Right atrium auricular region (tissue), 2 donors: ENCODE measurements at places on chromosomes 5 and 9. TPM values are rescaled to one million over a fixed set of nuclear protein-coding genes. Genes with fewer than 3 reads are reported as not detected.

GRCh38 chr9:103799959-103800358 is 294.1 kb upstream of the SMC2 start:
- DNase-seq = no peak
- no peaks in the 10 kb centered on the region for H3K27me3 ChIP-seq
- H3K36me3 ChIP-seq = no peaks in the 10 kb centered on the region
- H3K27ac ChIP-seq = no peak overlapping the region
- no peaks in the 10 kb centered on the region for H3K4me1 ChIP-seq

Gene DEPDC1B
- total RNA-seq = 0.16 TPM

Gene GNA14
- 2.2 TPM for total RNA-seq

Gene CDX1
- total RNA-seq = not detected

DNA sequence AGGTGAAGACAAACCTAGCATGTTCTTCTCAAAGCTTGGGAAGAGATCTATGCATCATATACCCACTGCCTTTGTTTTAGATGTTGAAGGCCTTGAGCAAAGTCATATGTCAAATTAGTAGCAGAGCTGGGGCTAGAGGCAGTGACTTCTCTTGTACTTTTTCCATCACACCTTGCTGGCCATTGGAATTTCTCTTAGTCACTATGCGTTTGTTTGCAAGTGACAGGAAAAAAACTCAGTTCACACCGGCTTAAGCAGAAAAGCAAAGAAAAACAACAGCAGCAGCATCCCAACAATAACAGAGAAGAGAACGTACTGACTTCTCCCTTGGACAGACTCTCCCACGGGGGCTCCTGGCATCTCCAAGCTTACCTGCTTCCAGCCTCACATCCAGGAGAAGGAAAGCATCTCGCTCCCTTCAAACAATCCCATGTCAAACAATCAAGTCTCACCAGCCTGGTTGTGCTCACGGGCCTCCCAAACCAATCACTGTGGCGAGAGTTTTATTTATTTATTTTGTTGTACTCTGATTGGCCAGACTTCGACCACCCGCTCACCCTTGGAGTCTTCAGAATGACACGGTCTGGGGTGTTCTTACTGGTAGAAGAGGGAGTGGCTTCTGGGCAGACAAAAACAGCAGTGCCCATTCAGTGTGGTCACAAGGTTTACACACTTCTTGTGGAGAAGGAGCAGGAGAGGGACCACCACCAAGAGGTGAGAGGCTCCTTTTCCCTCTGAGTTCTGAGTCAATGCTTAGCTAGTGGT is 83.8 kb upstream of the STC2 start:
- H3K27me3 ChIP-seq = no peaks in the 10 kb centered on the region
- H3K36me3 ChIP-seq = no peaks in the 10 kb centered on the region
- H3K27ac ChIP-seq = no peak overlapping the region

Gene LCN2
- not detected for total RNA-seq

- H3K27ac ChIP-seq = no peak overlapping the region
- no peaks in the 10 kb centered on the region for H3K36me3 ChIP-seq
- no peaks in the 10 kb centered on the region for H3K4me1 ChIP-seq
- no peak for DNase-seq
Measured at GRCh38 chr9:32899181-32899580, 102.2 kb downstream of the APTX start.

DNA sequence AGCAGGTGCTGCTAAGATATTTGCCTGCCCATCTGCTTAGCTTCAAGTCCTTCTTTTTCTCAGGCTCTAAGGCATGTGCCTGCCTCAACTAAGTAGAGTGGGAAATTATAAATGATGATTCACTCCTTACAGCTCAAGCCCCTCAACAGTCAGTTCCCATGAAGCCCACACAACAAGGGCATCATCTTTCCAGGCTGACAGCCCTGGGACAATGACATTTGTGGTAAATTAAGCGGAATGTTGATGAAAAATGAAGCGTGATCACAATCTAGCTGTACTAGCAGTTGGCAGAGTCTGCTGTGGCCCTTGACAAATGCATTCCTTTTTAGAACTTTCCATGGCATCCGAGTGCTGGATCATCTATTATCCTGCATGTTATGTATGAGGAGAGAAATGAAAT is 548.6 kb downstream of the KIF4B start:
- no peak overlapping the region for H3K4me3 ChIP-seq
- H3K27me3 ChIP-seq = no peaks in the 10 kb centered on the region
- H3K4me1 ChIP-seq = no peaks in the 10 kb centered on the region
- DNase-seq = no peak
- no peak overlapping the region for H3K27ac ChIP-seq

Gene CCNO
- total RNA-seq = not detected

Gene C9orf50
- not detected for total RNA-seq

DNA sequence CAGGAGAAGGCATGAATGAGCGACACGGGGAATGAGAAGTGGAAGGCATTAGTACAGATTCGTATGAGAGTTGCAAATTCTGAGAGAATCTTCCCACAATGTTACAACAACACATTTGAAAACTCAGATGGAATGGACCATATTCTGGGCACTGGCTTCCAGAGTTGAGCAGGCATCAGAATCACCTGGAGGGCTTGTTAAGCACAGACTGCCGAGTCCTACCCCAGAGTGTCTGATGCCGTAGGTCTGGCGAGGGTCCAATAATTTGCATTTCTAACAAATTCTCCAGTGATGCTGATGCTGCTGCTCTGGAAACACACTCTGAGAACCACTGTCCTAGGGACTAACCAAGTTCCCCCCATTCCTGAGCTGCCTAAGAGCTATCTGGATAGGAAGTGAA is 2.9 kb upstream of the TLX3 start:
- DNase-seq = no peak
- no peaks in the 10 kb centered on the region for H3K36me3 ChIP-seq
- no peak overlapping the region for H3K27ac ChIP-seq
- H3K27me3 ChIP-seq = peaks cover 42% of the 10 kb centered on the region
- peaks cover 31% of the 10 kb centered on the region for H3K4me1 ChIP-seq

Gene OR1Q1
- not detected for total RNA-seq

Gene PCDHGB2
- total RNA-seq = 5.2 TPM

- no peak overlapping the region for H3K4me3 ChIP-seq
- no peaks in the 10 kb centered on the region for H3K36me3 ChIP-seq
- no peaks in the 10 kb centered on the region for H3K4me1 ChIP-seq
- H3K27ac ChIP-seq = no peak overlapping the region
Measured at GRCh38 chr5:115657125-115657880, 31.5 kb upstream of the TMED7 start.

Gene SLC36A3
- not detected for total RNA-seq

GRCh38 chr9:4530375-4530774 is 40.1 kb downstream of the SLC1A1 start:
- no peaks in the 10 kb centered on the region for H3K27me3 ChIP-seq
- H3K4me1 ChIP-seq = no peaks in the 10 kb centered on the region
- DNase-seq = no peak
- no peak overlapping the region for H3K4me3 ChIP-seq

Gene IFNB1
- not detected for total RNA-seq

DNA sequence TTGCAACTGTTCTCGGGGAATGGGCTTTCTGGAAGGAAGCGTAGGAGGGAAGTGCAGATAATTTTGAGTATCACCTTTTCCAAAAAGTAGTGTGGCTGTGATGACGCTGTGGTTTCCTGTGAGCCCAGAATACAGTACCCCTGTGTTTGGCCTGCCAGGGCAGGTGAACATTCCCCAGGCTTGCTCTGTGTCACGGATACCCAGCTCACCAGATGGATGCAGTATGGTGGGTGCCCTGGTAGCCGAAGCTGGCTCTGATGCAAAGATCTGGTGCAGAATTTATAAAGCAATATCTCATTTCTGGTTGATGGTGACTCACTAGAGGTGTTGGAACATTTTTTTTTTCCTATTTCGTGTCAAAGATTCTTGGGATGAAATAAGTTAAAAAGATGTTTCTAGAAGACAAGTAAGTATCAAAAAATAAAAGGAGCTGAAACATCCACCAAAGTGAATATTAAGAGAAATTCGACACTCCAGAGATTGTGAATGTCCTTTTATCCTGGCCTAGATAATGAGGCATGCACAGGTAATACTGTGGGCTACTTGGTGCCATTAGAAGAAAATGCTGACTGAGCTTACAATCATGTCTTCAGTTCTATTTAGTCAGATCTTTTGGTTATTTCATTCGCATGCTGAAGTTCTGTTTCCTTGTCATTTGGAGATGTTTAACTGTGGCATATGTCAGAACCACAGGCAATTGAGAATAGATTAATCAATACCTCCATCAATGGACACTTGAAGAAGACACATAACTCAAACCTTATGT is 200.1 kb downstream of the GADD45G start:
- DNase-seq = no peak
- H3K36me3 ChIP-seq = no peaks in the 10 kb centered on the region
- peaks cover 35% of the 10 kb centered on the region for H3K4me1 ChIP-seq

DNA sequence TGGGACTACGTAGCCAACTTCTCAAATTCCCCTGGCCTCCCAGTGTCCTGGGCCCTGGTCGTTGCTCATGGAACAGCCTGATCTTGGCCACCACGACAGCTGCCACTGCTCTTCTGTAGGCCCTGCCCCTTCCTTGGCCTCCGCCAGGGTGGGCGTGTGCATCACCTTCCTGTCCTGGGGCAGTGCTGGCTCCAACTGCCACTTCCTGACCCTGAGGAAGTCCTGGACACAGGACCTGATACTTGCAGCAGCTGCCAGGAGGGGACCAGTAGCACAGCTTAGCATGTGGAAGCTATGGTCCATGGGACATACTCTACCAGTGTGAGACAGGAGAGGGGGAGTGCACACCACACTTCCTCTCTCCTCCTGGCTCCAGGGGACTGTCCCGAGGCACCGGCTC is 145.2 kb downstream of the TENT4A start:
- no peak for DNase-seq
- H3K4me1 ChIP-seq = no peaks in the 10 kb centered on the region
- no peak overlapping the region for H3K4me3 ChIP-seq
- no peaks in the 10 kb centered on the region for H3K36me3 ChIP-seq
- no peak overlapping the region for H3K27ac ChIP-seq

GRCh38 chr5:79850941-79851340 is 140.1 kb downstream of the MTX3 start:
- no peaks in the 10 kb centered on the region for H3K27me3 ChIP-seq
- no peak overlapping the region for H3K27ac ChIP-seq
- DNase-seq = no peak
- H3K4me3 ChIP-seq = no peak overlapping the region

GRCh38 chr5:95711501-95712346 is 19.4 kb upstream of the RHOBTB3 start:
- peak overlapping the region; percentile 35 for H3K27ac ChIP-seq
- DNase-seq = no peak
- H3K4me3 ChIP-seq = no peak overlapping the region
- H3K27me3 ChIP-seq = no peaks in the 10 kb centered on the region
- no peaks in the 10 kb centered on the region for H3K4me1 ChIP-seq

Gene MYOT
- total RNA-seq = 55.4 TPM

DNA sequence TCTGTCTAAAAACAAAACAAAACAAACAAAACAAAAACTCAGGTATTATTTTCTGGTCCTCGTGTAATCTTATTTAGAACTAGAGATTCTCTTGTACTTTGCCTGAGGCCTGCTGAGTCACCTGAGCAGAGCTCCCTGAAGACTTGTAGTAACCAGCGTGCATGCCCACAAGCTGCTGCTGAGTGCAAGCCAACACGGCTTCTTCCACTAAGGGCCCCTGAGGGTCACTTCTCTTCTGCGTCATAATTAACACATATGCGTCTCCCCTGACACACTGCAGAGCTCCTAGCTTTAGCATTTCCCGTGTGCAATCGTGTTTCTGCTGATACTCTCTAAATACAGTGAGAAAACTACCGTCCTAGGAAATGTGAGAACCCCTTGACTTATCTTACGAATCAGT is 10.9 kb upstream of the NDFIP1 start:
- H3K4me1 ChIP-seq = no peaks in the 10 kb centered on the region
- H3K36me3 ChIP-seq = no peaks in the 10 kb centered on the region
- H3K27ac ChIP-seq = no peak overlapping the region
- H3K4me3 ChIP-seq = no peak overlapping the region
- DNase-seq = no peak
- H3K27me3 ChIP-seq = no peaks in the 10 kb centered on the region

- H3K27ac ChIP-seq = no peak overlapping the region
- H3K36me3 ChIP-seq = no peaks in the 10 kb centered on the region
- no peak overlapping the region for H3K4me3 ChIP-seq
- no peaks in the 10 kb centered on the region for H3K4me1 ChIP-seq
- no peak for DNase-seq
- H3K27me3 ChIP-seq = no peaks in the 10 kb centered on the region
Measured at GRCh38 chr9:78566948-78567675, 270.2 kb downstream of the PSAT1 start.

DNA sequence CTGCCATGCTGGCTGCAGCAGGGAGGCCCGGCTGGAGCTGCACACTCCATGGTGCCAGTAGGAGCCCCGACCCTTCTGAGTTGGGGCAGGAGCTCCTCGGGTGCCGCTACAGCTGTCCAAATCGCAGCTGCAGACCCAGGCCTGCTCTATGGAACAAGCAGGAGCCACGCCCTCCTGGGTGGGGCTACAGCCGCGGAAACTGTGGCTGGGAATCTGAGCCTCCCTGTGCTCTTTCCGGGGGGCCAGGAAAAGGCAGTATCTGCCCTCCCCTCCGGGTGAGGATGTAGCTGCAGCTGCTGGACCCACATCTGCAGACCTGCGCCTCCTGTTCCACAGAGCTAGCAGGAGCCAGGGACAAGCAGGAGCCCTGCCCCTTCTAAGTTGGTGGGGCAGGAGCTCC is 278.9 kb upstream of the ACTBL2 start:
- DNase-seq = no peak
- H3K36me3 ChIP-seq = no peaks in the 10 kb centered on the region
- H3K27me3 ChIP-seq = no peaks in the 10 kb centered on the region
- no peaks in the 10 kb centered on the region for H3K4me1 ChIP-seq

- no peak for DNase-seq
- no peaks in the 10 kb centered on the region for H3K27me3 ChIP-seq
- no peaks in the 10 kb centered on the region for H3K36me3 ChIP-seq
Measured at GRCh38 chr9:133304477-133305377, 29.7 kb upstream of the ABO start.

Gene SLC45A2
- total RNA-seq = 0.82 TPM

DNA sequence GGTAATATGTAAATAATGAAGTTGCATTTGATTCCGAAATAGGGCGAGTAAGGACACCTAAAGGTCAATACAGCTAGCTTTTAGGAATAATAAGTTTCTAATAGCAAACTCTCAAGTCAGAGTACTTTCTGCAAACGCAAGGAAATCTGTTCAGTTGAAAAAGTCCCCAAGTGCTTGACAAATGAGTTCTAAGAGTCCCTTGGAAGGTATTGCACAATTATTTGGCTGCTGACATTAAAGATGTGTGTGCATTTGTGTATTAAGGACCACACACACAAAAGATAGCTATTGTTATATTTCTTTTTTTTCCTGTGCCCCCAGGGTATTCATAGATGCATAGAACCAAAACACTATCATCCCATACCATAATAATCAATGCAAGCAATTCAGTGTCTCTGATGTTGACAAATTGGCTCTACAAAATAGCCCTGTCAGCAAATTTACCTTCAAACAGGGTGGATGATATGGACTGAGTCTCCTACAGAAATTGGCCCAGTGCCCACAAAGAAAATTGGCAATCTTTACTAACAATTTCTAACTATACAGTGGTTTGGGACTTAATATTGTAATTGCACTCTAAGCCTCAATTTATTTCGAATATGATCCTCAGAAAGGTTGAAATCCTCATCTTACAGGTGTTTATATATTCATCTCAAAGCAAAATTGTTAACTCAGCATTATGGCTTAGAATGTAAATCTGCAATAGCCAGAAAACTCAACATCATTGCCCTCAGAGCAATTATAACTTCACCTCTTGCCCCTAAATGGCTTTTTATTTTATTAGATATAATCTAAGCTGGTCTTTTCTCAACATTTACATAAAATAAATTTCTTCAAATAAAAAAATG is 827.2 kb downstream of the MAT2B start:
- H3K27me3 ChIP-seq = no peaks in the 10 kb centered on the region
- DNase-seq = no peak
- H3K36me3 ChIP-seq = no peaks in the 10 kb centered on the region
- no peak overlapping the region for H3K4me3 ChIP-seq
- no peaks in the 10 kb centered on the region for H3K4me1 ChIP-seq
- H3K27ac ChIP-seq = no peak overlapping the region
